Breast epithelium (tissue), 4 donors: ENCODE measurements at places on chromosomes 11 and 22. TPM values are rescaled to one million over a fixed set of nuclear protein-coding genes. Genes with fewer than 3 reads are reported as not detected.

- no peaks in the 10 kb centered on the region for H3K36me3 ChIP-seq
- no peaks in the 10 kb centered on the region for H3K4me1 ChIP-seq
- no peak for DNase-seq
Measured at GRCh38 chr11:17277024-17277584, 565 bp downstream of the NUCB2 start.

DNA sequence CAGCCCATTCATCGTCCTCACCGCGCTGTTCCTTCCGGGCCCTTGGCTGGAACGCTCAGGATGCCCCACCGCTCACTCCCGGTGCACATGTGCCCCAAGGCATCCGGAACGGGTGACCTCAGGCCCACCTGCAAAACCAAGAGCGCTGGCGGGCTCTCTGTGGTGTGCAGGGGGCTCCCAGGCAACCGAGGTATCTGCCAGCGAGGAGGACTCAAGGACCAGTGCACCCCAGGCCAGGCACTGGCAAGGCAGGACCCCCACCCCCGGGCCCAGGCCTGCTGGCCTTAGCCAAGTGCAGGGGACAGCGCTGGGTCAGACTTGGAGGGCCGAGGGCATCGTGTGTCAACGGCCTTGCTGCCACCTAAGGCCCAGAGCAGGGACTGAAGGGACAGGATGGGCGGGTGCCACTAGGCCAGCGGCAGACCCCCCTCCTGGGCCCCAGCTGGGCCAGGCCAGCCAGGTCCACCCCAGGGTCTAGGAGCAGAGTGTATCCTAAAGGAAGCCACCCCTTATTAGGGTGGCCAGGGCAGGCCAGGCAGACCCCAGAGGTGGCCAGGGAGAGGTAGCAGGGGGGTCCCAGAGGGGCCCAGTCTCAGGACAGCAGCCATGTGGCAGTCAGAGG lies 8.5 kb downstream of the TNNT3 start:
- H3K27me3 ChIP-seq: no peaks in the 10 kb centered on the region
- H3K4me1 ChIP-seq: no peaks in the 10 kb centered on the region
- no peaks in the 10 kb centered on the region for H3K36me3 ChIP-seq
- no peak overlapping the region for H3K27ac ChIP-seq

AMPD3 gene
- total RNA-seq: 6.2 TPM

- H3K36me3 ChIP-seq: no peaks in the 10 kb centered on the region
- no peak overlapping the region for H3K27ac ChIP-seq
- no peak overlapping the region for H3K4me3 ChIP-seq
- H3K27me3 ChIP-seq: no peaks in the 10 kb centered on the region
- no peak for DNase-seq
Measured at GRCh38 chr11:62151737-62152102, 27.9 kb downstream of the INCENP start.

DNA sequence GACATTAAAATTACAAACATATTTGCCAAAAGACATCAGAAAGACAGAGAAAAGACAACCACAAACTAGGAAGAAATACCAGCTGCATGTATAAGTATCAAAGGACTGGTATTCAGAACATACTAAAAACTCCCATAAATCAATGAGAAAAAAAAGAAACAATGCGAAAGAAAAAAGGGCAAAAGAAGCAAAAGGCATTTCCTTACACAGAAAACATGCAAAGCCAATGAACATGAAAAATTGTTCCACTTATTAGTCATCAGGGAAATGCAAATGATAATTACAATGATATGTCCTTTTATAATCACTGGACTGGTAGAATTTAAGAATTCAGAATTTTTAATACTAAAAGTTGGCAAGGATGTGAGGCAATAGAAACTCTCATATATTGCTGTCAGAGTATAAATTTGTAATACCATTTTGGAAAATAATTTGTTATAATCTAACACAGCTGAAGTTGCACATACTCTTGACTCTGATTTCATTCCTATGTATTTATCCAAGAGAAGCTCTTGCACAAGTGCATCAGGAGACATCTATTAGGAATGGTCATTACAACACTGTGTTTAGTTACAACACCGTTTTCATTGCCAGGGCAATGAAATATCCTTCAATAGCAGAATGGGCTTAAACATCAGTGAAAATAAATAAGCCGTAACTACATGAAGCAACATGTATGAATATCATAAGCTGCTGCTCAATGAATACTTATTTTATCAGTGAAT lies 279.7 kb downstream of the SWAP70 start:
- no peaks in the 10 kb centered on the region for H3K27me3 ChIP-seq
- H3K4me1 ChIP-seq: no peaks in the 10 kb centered on the region
- no peak overlapping the region for H3K4me3 ChIP-seq
- peak overlapping the region; percentile 54 for H3K27ac ChIP-seq
- DNase-seq: no peak
- H3K36me3 ChIP-seq: no peaks in the 10 kb centered on the region

WEE1 gene
- total RNA-seq: 66.5 TPM

GRCh38 chr11:102802341-102802740 lies 4.4 kb upstream of the MMP1 start:
- no peaks in the 10 kb centered on the region for H3K36me3 ChIP-seq
- H3K4me3 ChIP-seq: no peak overlapping the region
- H3K4me1 ChIP-seq: no peaks in the 10 kb centered on the region
- H3K27me3 ChIP-seq: no peaks in the 10 kb centered on the region

HDHD5 gene
- total RNA-seq: 42.0 TPM

- H3K4me3 ChIP-seq: no peak overlapping the region
- no peaks in the 10 kb centered on the region for H3K27me3 ChIP-seq
- H3K27ac ChIP-seq: no peak overlapping the region
- H3K36me3 ChIP-seq: no peaks in the 10 kb centered on the region
- peaks cover 3% of the 10 kb centered on the region for H3K4me1 ChIP-seq
- no peak for DNase-seq
Measured at GRCh38 chr11:95455228-95455970, 224.4 kb upstream of the SESN3 start.

- DNase-seq: no peak
- no peaks in the 10 kb centered on the region for H3K27me3 ChIP-seq
- H3K27ac ChIP-seq: no peak overlapping the region
- no peaks in the 10 kb centered on the region for H3K36me3 ChIP-seq
- no peak overlapping the region for H3K4me3 ChIP-seq
- H3K4me1 ChIP-seq: no peaks in the 10 kb centered on the region
Measured at GRCh38 chr11:117748771-117749540, 48.1 kb downstream of the DSCAML1 start.

IGSF9B gene
- 4.5 TPM for total RNA-seq

- no peaks in the 10 kb centered on the region for H3K4me1 ChIP-seq
- H3K4me3 ChIP-seq: peak overlapping the region; percentile 56
- H3K36me3 ChIP-seq: no peaks in the 10 kb centered on the region
- peak overlapping the region; percentile 86 for H3K27ac ChIP-seq
- no peaks in the 10 kb centered on the region for H3K27me3 ChIP-seq
- DNase-seq: no peak
Measured at GRCh38 chr22:29030016-29030617, 31.5 kb downstream of the C22orf31 start.

DNA sequence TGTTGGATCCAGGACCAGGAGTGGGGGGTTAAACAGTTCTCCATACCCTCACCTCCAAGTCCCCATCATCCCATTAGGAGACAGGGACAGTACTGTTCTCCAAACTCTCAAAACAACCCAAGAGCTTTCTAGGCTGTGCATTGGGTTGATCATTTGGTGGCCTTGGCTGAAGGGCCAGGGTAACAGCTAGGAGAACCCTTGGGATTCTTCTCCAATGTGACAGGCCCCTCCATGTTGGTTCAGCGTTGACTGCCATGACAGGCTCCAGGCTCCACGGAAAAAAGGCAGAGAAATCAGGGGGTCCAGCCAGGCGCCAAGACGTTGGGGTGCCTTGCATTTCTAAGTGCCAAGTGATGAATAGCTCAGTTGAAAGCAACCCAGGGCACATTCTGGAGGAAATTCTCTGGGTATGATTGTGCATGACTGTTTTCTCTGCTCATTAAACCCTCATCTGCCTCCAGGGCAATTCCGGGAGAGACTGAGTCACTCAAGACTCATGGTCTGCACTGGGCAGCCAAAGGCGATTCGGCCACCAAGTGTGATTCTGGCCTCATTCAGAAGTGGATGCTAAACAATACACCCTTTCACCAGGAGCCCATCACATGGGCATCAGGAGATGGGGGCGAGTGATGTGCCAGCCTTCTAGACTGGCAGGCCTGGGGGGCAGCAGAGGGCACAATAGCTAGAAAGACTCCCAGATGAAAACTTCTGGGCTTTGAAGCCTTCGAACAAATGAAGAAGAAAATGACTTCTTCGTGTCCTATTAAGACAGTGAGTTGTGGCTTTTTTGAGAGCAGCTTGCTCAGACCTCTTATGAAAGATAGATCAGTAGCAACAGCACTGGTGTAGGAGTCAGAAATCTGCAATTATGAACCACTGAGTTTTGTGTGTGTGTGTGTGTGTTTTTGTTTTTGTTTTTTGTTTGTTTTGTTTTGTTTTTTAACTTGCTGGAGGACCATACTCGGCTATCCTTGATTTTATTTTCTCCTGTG lies 27.7 kb downstream of the CD44 start:
- DNase-seq: peak; percentile 39
- no peaks in the 10 kb centered on the region for H3K36me3 ChIP-seq
- peaks cover 28% of the 10 kb centered on the region for H3K4me1 ChIP-seq
- H3K4me3 ChIP-seq: no peak overlapping the region
- H3K27ac ChIP-seq: peak overlapping the region; percentile 79

- H3K36me3 ChIP-seq: no peaks in the 10 kb centered on the region
- no peaks in the 10 kb centered on the region for H3K4me1 ChIP-seq
- H3K27ac ChIP-seq: no peak overlapping the region
- H3K27me3 ChIP-seq: no peaks in the 10 kb centered on the region
- no peak for DNase-seq
Measured at GRCh38 chr11:24637520-24637919, 140.7 kb downstream of the LUZP2 start.

C11orf91 gene
- total RNA-seq: not detected

- no peak overlapping the region for H3K4me3 ChIP-seq
- no peak for DNase-seq
- H3K36me3 ChIP-seq: no peaks in the 10 kb centered on the region
Measured at GRCh38 chr22:47168441-47168840, 406.0 kb downstream of the TBC1D22A start.

SLC15A3 gene
- total RNA-seq: 8.8 TPM

- H3K4me3 ChIP-seq: peak overlapping the region; percentile 23
- H3K27ac ChIP-seq: peak overlapping the region; percentile 90
- no peak for DNase-seq
- H3K4me1 ChIP-seq: peaks cover 10% of the 10 kb centered on the region
- no peaks in the 10 kb centered on the region for H3K36me3 ChIP-seq
Measured at GRCh38 chr22:39308614-39309363, 10.6 kb downstream of the RPL3 start.

- DNase-seq: no peak
- H3K27ac ChIP-seq: peak overlapping the region; percentile 27
- no peaks in the 10 kb centered on the region for H3K4me1 ChIP-seq
Measured at GRCh38 chr11:108616549-108616948, 23.0 kb upstream of the EXPH5 start.

- DNase-seq: no peak
- no peaks in the 10 kb centered on the region for H3K4me1 ChIP-seq
- no peak overlapping the region for H3K4me3 ChIP-seq
- H3K36me3 ChIP-seq: no peaks in the 10 kb centered on the region
- no peaks in the 10 kb centered on the region for H3K27me3 ChIP-seq
Measured at GRCh38 chr11:106475181-106475580, 397.7 kb downstream of the AASDHPPT start.

WBP2NL gene
- 12.3 TPM for total RNA-seq

DNA sequence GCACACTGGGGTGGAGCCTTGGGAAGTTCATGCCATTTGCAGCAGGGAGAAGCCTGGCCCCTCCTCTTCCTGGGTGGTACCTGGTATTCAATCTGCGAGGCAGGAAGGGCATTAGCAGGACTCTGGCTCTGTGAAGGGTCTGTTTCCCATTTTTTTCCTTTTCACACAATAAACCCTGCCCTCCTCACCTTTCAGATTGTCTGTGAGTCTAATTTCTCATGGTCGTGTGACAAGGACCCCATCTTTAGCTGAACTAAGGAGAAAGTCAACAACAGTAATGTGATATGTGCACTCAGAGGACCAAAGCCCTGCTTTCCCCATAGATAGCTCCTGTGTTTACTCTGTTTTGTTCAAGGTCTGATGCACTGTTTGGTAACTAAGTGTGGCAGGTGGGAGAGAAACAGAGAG lies 26.6 kb upstream of the CASP4 start:
- no peaks in the 10 kb centered on the region for H3K36me3 ChIP-seq
- H3K27me3 ChIP-seq: no peaks in the 10 kb centered on the region
- H3K27ac ChIP-seq: no peak overlapping the region
- H3K4me1 ChIP-seq: no peaks in the 10 kb centered on the region
- DNase-seq: no peak

GRCh38 chr11:7582338-7582985 lies 68.7 kb downstream of the PPFIBP2 start:
- no peak overlapping the region for H3K4me3 ChIP-seq
- no peak for DNase-seq

DNA sequence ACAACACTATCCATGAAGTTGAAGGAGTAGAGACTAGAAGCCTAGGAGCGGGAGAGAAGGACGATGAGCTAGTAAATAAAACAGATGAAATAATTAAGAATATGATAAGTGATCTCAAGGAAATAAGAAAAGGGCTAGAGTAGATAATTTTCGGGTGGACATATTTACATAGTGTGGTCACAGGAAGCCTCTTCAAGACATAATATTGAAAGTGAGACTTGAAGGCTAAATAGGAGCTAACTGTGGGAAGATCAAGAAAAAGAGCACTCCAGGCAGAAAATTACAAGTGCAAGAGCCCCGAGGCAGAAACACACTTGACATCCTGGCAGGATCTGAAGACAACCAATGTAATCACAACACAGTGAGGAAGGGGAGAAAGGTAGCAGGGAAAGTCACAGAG lies 11.9 kb upstream of the PPFIBP2 start:
- no peak overlapping the region for H3K4me3 ChIP-seq
- H3K36me3 ChIP-seq: no peaks in the 10 kb centered on the region
- no peak overlapping the region for H3K27ac ChIP-seq
- H3K4me1 ChIP-seq: no peaks in the 10 kb centered on the region
- H3K27me3 ChIP-seq: no peaks in the 10 kb centered on the region
- DNase-seq: no peak

- H3K36me3 ChIP-seq: no peaks in the 10 kb centered on the region
- no peak overlapping the region for H3K27ac ChIP-seq
Measured at GRCh38 chr22:46180370-46181137, 30.2 kb downstream of the PPARA start.

PATL1 gene
- total RNA-seq: 13.4 TPM

KCNE3 gene
- total RNA-seq: 3.6 TPM

- no peaks in the 10 kb centered on the region for H3K4me1 ChIP-seq
- H3K27ac ChIP-seq: no peak overlapping the region
- no peaks in the 10 kb centered on the region for H3K27me3 ChIP-seq
- no peak for DNase-seq
Measured at GRCh38 chr11:35352077-35352888, 67.1 kb downstream of the SLC1A2 start.
